ENCODE measurements at places on chromosomes 4 and X.

DNA sequence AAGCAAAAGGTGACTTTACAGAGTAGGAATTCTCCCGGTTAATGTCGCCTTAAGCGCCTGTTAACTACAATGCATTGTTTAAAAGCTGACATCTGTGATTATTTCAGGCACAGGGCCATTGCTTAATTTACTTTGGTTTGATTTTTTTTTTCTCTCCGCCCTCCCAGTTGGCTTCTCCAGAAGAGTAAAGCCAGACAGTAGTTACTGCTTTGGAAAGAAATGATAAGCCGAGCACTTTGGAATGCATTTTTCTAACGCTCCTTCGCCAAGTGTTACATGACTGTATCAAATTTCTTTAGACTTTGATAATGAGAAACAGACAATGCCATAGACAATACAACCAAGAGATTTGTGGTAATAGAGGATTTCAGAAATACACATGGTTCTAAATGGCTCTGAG lies 383.0 kb upstream of the TENM3 start:
- DNase-seq: peak; percentile 89

DNA sequence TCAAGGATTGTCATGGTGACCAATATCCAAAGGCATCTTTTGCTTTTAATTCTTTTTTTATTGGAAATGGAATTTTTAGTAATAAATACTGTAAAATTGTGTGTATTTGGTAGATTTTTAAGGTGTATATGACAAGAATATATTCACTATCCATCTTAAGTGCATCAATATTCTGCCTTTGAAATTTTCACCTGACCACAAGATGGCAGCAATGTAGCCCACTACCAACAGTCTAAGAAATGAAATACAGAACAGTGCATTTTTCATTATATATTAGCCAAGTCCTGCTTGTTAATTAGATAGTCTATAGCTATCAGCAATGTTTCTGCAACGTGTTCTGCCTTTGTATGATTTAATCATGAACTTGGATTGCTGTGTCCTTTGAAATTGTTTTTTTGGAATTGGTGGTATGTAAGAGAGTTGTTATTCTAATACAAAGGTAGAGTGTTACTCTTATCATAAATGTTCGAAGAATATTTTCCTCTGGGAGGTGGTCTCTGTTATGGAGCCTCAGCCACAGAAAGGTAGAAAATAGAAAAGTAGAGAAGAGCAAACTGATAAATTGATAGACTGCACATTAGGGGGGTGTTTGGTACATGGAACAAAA lies 38.2 kb downstream of the HPGDS start:
- peak; percentile 19 for DNase-seq

- DNase-seq: no peak
Observed at GRCh38 chr4:138890891-138891570, 124.5 kb upstream of the NOCT start.

GRCh38 chr4:25875281-25875745 lies 12.5 kb upstream of the SEL1L3 start:
- no peak for DNase-seq

All from AG10803 (cell line).